ENCODE measurements at places on chromosomes 3 and 15.

GRCh38 chr15:50055332-50055731, 63.7 kb downstream of the ATP8B4 start:
- DNase-seq: no peak

DNA sequence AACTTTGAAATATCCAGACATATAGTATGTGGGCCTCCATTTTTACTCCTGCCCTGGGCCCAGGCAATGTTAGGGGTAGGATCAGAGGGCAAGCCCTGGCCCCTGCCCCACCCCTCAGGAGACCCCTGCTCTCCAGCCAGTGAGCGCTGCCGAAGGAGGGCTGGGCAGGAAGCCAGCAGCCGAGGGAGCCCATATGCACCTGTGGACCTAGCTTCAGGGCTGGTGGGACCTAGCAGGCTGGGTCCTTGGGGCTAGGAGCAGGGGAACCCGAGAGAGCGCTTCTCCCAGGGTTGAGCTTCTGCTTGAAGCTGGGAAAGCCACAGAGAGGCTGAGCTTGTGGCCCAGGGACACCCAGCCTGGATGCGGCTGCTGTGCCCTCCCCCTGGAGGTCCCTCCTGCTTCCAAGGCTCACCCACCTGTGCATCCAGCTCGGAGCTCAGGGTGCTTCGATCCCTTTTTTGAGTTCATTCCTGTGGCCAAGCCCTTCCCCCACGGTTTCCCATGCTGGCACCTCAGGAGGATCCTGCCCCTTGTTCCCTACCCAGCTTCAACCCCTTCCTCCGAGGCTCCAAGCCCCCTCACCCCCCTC, 21.0 kb upstream of the CYP11A1 start:
- no peak for DNase-seq

DNA sequence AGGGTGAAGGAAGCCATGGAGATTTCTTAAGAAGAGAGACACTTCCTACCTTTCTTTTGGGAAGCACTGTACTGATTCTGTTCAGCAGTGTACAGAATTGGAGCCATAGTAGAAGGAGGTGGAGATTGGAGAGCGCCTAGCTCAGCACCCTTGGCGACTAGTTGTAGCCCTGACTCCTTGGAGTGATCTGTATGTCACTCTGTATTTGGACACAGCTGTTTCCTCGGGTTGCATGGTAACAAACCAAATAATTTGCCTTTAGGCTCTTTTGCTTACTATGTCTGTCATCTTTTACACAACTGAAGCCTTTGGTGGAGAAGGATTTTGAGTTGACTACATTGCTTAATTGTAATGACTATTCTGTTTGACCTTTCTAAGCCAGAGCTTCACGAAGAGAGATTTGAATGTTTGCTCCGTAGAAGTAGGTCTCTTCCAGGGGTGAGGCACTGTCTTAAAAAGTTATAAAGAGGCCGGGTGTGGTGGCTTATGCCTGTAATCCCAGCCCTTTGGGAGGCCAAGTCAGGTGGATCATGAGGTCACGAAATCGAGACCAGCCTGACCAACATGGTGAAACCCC, 77.1 kb downstream of the AKAP13 start:
- DNase-seq: no peak

- DNase-seq: no peak
Measured at GRCh38 chr15:35071106-35071505, 14.0 kb downstream of the NANOGP8 start.

DNA sequence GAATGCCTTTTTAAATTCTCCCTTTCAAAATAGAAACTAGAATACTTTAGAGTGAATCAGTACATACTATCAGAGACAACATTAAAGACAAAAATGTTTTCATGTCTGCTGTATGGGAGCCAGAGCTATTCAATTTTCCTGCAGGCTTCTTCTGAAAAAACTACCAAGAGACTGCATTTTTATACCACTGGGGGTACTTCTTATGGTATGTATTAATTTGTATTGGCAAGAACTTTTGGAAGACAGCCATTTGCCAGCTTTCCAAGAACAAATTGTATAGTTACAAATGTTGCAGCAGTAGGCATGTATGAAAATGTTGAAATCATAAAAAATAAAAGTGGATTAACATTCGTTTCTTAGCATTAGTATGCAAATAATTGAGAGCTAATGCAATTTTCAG, 1010.0 kb upstream of the CADM2 start:
- DNase-seq: no peak

- DNase-seq: no peak
Measured at GRCh38 chr3:152113992-152114651, 154.6 kb upstream of the MBNL1 start.

DNA sequence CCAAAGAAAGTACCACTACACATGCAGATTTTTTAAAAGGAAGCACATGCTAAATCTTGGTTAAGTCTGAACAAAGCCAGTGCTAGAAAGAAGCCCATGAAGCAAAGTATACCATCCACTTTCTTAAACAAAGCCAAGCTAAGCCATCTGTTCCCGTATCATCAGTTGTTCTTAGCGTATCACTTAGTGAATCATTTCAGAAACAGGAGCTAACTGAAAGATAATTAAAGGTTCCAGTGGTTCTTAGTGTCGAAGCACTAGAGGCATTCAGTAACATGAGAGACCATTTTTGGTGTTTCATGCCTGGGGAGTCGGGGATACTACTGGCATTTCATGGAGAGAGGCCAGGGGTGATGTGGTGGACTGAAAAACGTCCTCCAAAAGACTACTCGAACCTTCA, 12.8 kb downstream of the UBXN7 start:
- DNase-seq: no peak

- DNase-seq: no peak
Measured at GRCh38 chr3:99634881-99635280, 3.5 kb upstream of the COL8A1 start.

- DNase-seq: no peak
Measured at GRCh38 chr3:32288819-32289218, 50.3 kb downstream of the CMTM8 start.

DNA sequence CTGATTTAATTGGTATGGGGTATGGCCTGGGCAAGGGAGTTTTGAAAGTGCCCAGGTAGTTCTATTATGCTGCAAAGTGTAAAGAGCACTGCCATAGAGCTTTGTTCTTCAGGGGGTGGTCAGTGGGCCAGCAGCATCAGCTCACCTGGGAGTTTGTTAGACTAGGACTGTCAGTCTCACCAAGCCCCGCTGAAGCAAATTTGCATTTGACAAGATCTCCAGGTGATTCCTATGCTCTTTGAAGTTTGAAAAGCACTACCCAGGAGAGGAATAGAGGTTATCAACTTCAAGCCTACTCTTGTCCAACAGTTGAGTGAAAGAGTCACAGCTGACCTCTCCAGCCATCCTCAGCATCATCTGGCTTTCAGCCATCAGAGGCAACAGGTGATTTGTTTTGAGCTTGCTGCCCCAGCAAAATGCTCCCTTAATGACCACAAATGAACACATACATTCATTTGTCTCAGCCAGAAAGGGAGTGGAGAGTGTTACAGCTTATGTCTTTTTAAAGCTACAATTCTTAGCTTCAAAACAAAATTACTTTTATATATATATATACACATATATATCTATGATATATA, 8.0 kb downstream of the ZSCAN2 start:
- DNase-seq: no peak

DNA sequence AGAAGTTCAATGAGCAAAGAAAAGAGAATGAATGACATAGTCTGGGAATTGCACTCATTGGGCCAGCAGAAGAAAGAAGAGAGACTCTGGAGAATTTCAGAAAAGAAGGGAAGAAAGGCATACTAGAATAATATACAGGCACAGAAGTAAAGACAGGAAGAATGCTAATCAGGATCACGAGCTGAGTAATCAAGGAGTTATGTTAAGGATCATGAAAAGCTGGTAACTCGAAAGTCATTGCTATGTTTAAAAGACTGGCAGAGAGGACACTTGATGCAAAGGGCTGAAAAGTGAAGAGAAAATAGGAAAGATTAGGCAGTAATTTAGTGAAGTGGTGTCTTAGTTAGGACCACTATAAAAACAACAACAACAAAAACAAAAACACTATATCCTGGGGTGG, 284.1 kb downstream of the ZBBX start:
- no peak for DNase-seq

GRCh38 chr15:40464595-40465185, 6.1 kb upstream of the CHST14 start:
- no peak for DNase-seq

DNA sequence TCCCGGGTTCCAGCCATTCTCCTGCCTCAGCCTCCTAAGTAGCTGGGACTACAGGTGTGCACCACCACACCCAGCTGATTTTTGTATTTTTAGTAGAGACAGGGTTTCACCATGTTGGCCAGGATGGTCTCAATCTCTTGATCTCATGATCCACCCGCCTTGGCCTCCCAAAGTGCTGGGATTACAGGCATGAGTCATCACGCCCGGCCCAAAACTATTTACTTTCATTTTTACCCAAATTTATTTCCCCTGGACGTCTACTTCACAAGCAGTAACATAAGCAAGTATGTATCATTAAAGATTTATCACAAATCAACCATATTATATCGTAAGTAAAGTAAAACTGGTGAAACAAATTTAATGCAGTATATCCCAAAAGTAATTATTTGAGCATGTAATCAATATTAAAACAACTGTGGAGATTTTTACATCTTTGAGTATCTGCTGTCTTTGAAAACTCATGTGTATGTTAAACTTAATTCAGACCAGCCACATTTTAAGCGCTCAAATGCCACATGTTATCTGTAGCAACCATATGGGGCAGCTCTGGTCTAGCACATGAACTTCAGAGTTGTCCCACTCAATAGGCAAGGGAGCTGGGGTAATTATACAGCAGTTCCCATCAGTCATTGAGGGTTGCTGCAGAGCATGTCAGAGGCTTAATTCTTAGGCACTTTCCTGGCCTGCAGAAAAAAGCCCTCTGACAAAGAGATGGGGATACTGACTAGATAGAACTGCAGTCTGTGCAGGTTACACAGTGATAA, 185.7 kb upstream of the CTDSPL start:
- no peak for DNase-seq

DNA sequence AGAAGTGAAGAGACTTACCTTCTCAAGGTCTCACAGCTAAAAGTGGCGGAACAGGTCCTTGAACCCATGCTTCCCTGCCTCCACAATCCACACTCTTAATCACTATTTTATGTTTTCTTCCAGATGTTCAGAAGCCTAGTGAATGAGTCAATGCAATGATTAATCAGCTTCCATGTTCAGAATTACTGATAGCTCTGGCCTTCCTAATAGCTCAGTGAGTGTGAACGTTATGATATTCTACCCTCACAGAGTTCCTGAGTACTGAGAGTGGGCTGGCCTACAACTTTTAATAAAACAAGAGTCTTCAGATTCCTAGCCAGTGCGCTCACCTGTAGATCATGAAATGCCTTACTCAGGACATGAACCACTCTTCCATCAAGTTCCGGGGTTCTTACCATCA, 443.0 kb upstream of the ADAMTS9 start:
- DNase-seq: no peak

- no peak for DNase-seq
Measured at GRCh38 chr3:122151480-122151879, 32.0 kb upstream of the CASR start.

DNA sequence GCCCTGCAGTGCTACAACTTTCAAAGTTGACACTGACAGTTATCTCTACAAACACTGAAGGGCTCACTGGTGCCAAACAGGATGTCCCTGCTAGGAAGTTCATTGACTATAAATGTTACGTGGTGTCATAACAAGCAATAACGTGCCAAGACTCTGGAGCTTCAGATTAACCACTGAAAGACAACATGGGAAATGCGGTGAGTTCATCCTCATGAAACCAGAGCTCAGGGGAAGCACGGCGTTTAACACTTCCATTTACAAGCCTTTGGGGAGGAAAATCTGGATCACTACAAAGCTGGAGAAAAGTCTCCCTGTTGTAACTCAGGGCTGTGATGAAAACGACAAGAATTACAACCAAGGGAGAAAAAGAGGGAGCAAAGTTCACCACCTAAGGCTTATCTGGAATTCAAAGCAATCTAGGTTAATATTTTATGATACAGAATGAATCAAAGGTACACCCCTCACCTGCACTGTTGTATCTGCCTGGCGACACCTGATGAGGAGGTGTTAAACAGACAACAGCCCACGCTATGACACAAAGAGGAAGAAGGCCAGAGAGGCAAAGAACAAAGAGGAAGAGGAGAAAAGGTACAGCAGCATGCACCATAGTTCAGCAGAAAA, 27.0 kb downstream of the SHQ1 start:
- DNase-seq: no peak

GRCh38 chr15:85825118-85825517, 30.4 kb upstream of the KLHL25 start:
- no peak for DNase-seq

- DNase-seq: no peak
Measured at GRCh38 chr15:62912808-62913207, 129.7 kb upstream of the TPM1 start.

DNA sequence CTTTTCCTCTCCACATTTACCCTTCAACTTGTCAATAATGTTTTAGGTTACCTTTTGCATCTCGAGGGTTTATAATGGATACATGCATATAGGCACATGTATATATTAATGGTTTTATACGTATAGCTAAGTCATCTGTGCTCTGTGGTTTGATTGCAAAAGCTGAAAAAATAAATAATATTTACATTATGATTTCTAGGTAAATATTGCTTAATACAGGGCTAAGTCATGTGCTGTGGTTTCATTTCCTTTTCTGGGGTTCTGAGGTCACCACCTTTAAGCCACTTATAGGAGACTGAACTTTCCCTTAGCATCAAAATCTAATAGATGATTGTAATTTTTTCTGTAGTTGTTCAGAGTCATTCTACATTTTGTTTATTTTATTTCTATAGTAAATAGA, 33.1 kb downstream of the LPP start:
- DNase-seq: no peak

GRCh38 chr3:16462679-16463078, 50.8 kb downstream of the RFTN1 start:
- DNase-seq: no peak

- no peak for DNase-seq
Measured at GRCh38 chr3:151404316-151404715, 19.8 kb upstream of the P2RY12 start.

Data from activated CD8-positive, alpha-beta memory T cell treated with anti-CD3 and anti-CD28 coated beads for 1 hour (primary cell).